Stimulated activated CD4-positive, alpha-beta T cell treated with anti-CD3 and anti-CD28 coated beads, Interleukin-15, amount 100 ng/mL, for 1 hour (primary cell): ENCODE measurements at places on chromosomes 7 and 10.

DNA sequence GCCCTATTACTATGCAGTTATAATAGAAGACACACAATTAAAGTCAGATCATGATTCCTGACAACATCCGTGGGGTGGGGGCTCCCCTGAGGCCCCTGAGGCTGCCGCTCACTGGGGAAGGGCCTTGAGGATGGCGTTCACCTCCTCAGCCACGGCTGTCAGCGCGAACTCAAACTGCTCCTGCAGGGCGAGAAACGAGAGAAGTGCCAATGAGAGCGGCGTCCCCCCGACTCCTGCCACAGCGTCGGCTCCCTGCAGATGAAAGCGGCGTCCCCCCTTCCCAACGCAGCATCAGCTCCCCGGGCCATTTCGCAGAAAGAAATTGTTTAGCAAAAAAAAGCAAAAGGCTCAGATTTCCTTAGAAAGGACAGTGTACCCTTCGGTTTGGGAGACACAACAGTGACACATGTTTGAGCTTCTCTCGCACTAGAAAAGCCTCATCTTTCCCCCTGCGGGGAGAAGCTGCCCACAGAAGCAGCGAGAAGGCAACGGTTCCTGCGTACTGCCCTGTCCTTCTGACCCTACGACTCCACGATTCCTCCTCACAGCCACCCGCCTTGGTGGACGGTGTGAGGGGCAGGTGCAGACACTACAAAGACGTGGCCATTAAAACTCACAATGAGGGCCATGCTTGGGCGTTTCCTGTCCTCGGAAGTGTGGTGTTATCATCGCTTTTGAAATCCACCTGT lies 203.9 kb downstream of the DNAJB6 start:
- DNase-seq, result no peak

DNA sequence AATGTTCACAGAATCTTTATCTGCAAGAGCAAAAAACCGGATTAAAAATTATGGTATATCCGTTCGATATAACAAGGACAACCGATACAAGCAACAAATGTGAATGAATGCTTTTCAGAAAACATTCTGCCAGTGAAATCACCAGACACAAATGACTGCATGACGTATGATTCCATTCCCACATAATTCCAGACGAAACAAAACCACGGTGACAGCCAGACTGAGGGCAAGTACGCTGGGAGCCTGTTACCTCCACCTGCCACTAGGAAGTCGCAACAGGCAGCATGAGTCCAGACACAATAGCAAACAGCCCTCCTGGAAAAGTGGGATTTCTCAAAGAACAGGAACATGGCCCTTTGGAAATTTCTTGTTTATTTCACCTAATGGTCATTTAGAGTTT lies 41.7 kb downstream of the MAD1L1 start:
- no peak for DNase-seq

GRCh38 chr10:24269476-24269875 lies 60.5 kb downstream of the KIAA1217 start:
- DNase-seq, result no peak

DNA sequence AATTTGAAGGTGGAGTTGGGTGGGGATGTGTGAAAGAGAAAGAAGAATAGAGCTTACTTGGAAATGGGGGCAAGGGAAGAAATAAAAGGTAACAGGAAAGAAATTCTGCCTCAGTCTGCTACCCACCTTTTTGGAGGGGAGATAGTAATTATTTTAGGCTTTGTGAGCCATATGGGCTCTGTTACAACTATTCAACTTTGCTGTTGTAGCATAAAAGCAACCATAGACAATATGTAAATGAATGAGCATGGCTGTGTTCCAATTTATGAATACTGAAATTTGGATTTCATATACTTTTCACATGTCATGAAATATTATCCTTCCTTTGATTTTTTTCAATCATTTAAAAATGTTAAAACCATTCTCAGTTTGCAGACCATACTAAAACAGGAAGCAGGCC lies 176.9 kb downstream of the HPSE2 start:
- no peak for DNase-seq

- no peak for DNase-seq
Measured at GRCh38 chr7:39602351-39602750, 21.0 kb upstream of the RALA start.
